ENCODE measurements at places on chromosomes 6 and 20. TPM values are rescaled to one million over a fixed set of nuclear protein-coding genes. Genes with fewer than 3 reads are reported as not detected.

SCRT2 gene
- total RNA-seq, result not detected

NANP gene
- total RNA-seq, result 16.2 TPM

DNA sequence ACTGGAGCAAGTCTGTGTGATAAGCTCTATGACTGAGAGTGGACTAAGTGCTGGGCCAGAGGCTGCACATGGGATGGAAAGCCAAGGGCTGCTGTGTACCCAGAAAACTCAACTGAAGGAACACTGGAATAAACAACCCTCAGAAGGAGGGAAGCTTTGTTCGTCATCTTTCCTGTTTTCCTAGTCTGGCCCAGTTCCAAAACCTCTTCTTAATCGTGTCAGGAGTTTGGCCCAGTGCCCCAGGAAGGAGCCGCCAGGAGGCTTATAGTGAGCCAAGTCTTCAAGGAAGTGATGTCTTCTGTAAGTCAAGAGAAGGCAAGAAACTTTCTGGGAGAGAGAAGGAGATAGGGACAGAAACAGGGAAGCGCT, 23.3 kb upstream of the TOP1 start:
- DNase-seq, result peak; percentile 81

DNA sequence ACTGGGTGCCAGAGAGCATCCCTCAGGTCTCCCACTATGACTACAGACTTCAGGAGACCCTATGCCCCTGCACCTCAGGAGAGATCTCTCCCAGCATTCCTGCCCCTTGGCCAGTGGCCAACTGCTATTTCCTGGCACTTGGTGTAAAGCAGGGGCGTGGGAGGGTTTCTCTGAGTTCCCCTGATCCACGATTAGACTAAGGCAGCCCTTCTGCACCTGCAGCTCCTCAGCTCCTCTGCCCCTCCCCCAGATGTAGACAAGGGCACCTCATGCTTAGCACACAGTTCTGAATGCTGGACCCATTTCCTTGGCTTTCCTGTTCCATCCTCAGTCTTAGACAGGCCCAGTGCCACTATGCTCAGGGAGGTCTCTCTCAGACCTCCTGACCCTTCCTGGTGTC, 28.6 kb downstream of the EDN1 start:
- no peak for DNase-seq

GRCh38 chr6:41966214-41966920, 24.8 kb upstream of the CCND3 start:
- DNase-seq, result no peak

- peak; percentile 13 for DNase-seq
Observed at GRCh38 chr6:8219352-8219943, 117.1 kb upstream of the EEF1E1 start.

DNA sequence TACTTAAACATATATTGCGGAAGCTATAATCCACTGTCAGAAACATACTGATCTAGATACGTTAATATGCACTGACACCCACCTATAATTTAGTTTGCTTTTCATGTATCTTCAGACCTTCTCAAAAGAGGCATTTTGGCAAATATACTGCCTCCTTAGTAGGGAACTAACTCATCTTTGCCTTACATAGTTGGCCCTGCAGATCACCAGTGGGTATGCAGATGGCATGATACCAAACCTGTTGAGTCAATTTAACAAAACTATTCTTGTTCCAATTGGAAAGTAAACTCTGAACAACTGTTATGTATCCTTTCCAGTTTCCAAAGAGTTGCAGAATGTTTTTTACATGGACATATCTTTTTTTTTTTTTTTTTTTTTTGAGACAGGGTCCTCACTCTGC, 35.6 kb upstream of the TBC1D20 start:
- DNase-seq, result no peak

All from SJCRH30 (cell line).